ENCODE measurements at places on chromosomes 16 and 17.

DNA sequence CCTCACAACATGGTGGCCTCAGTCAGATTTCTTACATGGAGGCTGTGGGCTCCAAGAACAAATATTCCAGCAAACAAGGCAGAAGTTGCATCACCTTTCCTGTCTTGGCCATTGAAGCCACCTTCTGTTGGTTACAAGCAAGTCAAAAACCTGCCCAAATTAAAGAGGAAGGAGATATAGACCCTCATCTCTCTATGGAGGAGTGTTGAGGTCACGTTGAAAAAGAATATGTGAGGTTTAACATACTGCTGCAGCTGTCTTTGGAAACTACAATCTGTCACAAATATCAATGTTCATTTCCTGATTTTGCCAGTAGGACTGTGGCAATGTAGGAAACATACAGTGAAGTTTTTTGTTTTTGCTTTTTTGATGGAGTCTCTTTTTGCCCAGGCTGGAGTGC is 211.4 kb downstream of the COPRS start:
- no peak for DNase-seq

- DNase-seq: no peak
Measured at GRCh38 chr17:57379237-57379894, 123.0 kb downstream of the MSI2 start.

- no peak for DNase-seq
Measured at GRCh38 chr17:18161207-18162145, 22.2 kb upstream of the ALKBH5 start.

DNA sequence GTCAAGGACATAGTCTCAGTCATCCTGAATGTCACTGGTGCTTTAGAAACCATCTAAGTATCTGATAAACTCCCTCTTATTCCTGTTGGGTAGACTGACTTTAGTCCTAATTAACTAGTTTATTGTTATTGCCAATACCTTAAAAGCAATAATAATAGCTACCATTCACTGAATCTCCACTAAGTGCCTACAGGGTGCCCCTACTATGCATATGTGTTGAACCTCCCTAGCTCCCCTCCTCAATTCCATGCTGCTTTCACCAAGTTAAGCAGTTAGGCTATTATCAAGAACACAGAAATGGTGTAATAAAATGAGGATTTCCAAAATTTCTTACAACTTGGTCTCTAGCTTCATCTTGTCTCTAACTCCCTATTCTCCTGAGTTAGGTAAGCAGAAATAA is 87.5 kb upstream of the MTMR4 start:
- DNase-seq: no peak

- no peak for DNase-seq
Measured at GRCh38 chr17:6479622-6480302, 35.5 kb downstream of the PIMREG start.

All from amygdala (tissue), 56 donors.